ENCODE measurements at places on chromosomes 6 and 20.

- no peak for DNase-seq
Measured at GRCh38 chr6:85403331-85404015, 46.4 kb upstream of the NT5E start.

DNA sequence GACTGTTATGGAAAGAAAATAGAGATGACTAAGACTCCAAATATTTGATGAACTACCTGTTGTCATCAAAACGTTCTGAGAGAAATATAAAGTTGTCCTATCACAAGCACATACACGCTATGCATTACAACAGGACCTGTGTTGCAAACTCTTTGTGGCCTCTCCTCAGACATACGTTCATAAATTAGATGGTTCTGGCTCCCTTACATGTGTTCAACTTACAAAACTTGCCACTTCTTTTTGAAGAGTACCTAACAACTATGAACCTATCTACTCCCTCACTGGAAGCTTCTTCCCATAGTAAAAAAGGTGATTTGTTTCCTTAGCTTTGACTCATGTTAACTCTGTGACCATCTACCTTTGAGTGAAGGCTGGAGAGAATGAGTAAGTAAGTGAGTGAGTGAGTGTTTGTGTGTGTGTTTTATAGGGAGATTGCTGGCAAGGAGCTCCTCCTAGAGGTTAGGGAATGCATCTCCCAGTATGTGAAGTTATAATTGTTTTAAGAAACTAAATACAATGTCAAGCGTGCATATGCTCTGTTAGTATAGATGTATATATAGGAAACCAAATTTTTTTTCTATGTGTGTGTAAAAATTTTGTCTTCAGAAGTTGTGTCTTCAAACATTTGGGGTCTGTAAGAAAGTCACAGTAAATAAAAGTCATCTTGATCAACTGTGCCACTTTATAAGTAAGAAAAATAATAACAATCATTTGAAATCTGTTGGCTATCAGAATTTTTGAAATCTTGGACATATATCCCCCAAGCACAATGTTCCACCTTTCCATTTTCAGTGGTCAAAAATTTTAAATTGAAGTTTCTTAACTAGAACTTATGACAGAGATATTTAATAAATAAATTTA lies 1211.1 kb upstream of the GJE1 start:
- DNase-seq, result peak; percentile 21

- no peak for DNase-seq
Measured at GRCh38 chr6:112215488-112216284, 38.7 kb downstream of the LAMA4 start.

- no peak for DNase-seq
Measured at GRCh38 chr6:137286916-137287315, 67.7 kb upstream of the IFNGR1 start.

GRCh38 chr6:10886691-10887502 lies at the start of gene SYCP2L:
TSS of gene SYCP2L (plus strand) at chr6:10887052. CDS start at chr6:10887127, 75 bp downstream.
- no peak for DNase-seq

GRCh38 chr20:45842169-45842812 lies 8.7 kb downstream of the SNX21 start:
- no peak for DNase-seq

DNA sequence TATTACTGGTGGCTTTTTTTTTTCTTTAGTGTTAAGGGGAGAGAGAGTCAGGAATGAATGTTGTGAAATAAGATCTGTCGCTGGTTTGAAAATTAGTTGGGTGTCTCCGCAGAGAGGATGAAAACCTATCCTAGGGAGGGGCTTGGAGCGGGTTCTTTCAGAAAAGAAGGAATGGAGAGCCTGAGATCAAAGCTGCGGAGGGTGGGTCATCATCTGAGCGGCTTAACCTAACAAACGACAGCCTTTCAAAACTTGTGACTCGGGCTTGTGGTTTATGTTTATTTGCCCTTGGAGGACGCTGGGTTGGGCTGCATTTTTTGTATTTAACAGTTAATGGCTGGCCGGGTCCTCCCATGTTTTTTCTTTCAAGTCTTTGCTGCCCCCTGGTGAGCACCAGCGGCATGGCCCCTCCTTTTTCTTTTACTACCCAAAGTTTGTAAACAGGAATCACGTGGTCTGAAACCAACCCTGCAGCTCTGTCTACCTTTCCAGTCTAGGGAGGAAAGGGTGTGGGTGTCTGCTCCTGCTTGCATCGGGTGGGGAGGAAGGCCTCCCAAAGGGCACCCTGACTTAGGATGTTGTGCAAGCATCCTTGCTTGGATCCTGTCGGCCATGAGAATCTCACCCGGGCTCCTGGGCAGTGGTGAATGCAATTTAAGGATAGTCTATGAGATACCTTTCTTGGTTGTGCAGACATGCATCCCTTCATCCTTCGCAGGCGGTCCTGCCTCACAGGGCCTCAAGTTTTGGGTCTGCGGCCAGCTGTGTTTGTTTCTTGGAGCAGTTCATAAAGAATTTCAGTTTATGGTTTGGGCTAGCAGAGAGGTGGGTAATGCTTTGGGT lies 2.2 kb downstream of the PIM1 start:
- DNase-seq, result peak; percentile 89

DNA sequence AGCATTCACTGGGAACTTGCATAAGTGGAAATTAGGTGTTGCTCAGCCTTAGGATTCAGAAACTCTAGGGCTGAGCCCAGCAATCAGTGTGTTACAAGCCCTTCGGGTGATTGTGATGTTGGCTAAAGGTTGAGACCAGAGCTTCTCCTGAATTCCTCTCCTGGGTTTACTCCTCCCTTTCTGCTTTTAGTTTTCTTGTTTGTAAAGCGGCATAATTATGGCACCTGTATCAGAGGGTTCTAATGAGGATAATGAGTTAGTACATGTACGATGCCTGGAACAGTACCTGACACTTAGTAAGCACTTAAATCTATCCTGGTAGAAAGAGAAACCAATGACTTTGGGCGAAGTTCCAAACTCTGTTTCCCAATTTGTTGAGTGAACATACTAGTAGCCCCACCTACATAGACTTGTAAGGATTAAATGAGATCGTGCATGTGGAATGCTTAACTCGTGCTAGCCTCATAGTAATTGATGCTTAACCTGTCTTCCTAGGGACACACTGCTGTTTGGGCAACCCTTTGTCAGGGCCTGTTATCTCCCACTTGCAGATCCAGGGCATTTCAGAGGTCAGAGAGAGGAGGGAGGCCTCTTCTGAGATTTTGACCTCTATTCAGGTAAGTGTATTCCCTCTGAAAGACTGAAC lies 932 bp upstream of the EZR start:
- DNase-seq, result no peak

DNA sequence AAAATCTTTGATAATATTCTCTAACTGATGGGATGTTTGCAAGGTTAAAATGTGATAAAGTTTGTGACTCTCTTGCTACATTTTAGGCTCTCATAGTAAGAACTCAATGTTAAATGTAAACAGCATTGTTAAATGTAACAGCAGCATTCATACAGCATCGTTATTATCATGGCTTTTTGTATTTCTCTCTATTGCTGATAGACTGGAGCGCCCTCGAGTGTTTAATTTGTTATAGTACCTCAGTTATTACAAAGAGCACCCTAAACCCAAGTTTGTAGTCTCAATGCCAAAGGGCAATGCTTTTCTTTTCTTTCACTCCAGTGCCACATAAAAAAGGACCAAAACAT lies 14.9 kb upstream of the TTPAL start:
- no peak for DNase-seq

DNA sequence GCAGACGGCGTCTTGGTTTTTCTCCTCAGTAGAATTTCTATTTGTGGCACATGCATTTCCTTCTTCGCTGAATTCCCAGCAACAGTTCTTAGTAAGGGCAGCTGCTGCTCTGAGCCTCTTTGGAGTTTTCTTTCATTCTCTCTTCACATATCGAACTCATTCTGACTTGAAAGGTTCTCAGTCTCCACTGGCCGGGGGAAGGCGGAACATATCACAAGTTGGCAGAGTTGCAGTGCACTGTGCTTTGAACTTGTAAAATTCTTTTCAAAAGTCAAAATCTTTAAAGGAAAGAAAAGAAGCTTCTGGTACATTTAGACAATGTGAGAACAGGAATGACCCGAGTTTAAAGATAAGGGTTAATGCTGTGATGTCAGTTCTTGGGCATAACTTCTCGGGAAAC lies 286.1 kb upstream of the MAP3K7 start:
- no peak for DNase-seq

- peak; percentile 23 for DNase-seq
Measured at GRCh38 chr6:67009818-67010217, 1302.8 kb upstream of the EYS start.

DNA sequence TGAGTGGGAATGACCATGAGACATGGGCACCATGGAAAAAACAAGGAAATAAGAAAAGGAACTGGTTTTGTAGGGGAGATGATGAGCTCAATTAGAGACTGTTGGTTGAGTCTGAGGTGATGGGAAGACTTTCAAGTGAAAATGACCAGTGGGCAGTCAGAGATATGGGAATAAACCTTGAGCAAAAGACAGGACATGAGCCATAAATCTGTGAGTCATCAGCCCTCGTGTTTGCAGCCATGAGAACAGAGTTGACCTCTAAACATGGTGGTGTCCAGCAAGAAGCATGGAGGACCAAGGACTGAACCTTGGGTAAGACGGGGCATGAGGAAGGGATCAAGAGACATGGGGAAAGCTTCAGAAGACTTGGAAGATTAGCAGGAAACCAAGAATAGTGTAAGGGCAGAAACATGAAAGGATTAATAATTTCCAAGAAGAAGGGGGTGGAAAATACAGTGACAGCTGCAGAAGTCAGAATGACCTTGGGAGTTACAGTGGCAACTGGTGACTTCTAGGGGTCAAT lies 280.6 kb upstream of the PRDM1 start:
- DNase-seq, result no peak

DNA sequence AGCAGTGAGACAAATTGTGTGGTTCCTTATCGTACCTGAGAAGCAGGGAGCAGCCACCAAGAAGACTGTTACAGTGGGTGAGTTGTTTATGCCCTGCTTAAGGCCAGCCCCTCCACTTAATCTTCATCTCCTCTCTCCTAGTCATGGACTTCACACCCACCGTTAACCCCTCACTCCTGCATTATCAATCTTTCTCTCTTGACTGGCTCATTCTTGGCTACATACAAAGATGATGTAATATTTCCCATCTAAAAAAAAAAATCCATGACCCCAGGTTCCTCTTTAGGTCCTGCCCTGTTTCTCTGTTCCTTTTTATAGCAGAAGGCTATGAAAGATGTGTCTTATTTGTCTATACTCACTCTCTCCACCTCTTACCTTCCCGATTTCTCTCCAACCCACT lies 72.4 kb downstream of the SHLD1 start:
- DNase-seq, result no peak

- DNase-seq, result no peak
Measured at GRCh38 chr6:159156089-159156488, 13.1 kb upstream of the FNDC1 start.

DNA sequence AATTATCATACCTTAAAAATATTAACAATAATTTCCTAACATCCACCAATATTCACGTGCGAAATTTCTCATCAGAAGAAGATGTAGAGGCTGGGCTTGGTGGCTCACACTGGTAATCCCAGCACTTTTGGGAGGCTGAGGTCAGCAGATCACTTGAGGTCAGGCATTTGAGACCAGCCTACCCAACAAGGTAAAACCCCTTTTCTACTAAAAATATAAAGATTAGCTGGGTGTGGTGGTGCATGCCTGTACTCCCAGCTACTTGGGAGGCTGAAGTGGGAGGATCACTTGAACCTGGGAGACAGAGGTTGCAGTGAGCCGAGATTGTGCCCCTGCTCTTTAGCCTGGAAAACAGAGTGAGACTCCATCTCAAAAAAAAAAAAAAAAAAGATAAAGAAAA lies 36.1 kb upstream of the JAG1 start:
- no peak for DNase-seq

- DNase-seq, result no peak
Measured at GRCh38 chr6:153595903-153596302, 443.1 kb upstream of the OPRM1 start.

DNA sequence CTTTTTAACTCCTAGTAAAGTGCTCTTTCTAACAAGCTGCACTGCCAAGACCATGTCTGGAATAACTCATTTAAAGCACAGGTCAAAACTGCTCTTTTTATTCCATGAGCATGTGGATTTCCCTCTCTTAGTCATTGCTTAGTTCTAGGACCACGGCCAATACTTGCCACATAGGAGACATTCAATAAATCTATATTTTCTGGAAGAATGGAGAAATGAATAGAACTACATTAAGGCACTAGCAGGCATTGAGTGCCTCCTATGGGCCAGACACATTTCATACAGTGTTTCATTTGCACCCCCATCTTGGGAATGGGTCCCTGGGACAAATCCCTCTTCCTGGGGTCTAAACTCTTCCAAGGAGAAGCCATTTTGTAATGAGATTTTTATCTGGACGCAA lies 552.8 kb upstream of the CITED2 start:
- DNase-seq, result no peak

DNA sequence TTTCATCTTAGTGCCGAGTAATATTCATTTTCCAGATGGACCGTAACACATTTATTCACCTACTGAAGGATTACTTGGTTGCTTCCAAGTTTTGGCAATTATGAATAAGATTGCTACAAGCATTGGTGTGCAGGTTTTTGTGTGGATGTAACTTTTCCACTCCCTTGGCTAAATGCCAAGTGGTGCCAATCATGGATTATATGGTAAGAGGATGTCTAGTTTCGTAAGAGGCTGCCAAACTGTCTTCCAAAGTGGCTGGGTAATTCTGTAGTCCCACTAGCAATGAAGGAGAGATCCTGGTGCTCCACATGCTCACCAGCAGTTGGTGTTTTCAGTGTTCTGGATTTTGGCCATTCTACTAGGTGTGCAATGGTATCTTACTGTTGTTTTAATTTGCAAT lies 117.1 kb downstream of the IRF4 start:
- no peak for DNase-seq

DNA sequence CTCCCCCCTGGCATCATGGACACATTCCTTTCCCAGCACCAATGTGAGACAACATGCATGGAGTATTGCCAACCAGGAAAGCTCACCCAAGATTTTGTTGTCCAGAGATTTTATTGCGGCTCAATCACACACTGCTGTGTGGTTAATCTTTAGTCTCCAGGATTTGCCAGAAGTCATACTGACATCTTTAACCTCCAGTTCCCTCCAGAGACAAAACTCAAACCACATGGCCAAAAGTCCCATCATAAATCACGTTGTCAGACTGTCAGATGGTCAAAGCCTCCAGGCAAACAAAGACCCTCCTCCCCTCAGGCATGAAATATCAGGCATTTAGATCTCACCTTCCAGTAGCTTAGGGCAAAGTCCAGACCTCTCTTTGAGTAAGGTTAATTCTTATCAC lies 97.3 kb upstream of the OPRM1 start:
- no peak for DNase-seq

- DNase-seq, result no peak
Measured at GRCh38 chr20:47500554-47500953, 1.1 kb upstream of the NCOA3 start.

- DNase-seq, result no peak
Measured at GRCh38 chr6:34992376-34992775, 103.3 kb downstream of the ANKS1A start.

DNA sequence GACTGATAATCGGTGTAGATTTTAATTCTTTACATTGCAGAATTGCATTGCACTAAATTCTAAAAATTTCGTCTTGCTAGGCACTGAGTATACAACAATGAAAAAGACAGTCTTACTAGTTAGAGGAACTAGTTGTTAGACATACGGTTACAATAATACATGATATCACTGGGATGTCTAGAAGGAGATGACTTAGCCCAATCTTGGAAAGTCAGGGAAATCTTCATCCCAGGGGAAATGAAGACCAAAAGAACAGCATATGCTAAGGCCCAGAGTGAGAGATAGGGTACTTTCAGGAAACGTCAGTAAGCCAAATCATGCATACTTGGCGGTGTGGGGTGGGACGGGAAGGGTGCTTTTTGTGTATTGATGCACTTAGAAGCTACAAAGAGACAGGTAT lies 901 bp downstream of the CEP57L1 start:
- no peak for DNase-seq

Data from WERI-Rb-1 (cell line).